ENCODE measurements at places on chromosomes 13 and 19. TPM values are rescaled to one million over a fixed set of nuclear protein-coding genes. Genes with fewer than 3 reads are reported as not detected.

- DNase-seq, result no peak
These were observed 48.2 kb downstream of the STK24 start for GRCh38 chr13:98528663-98529064.

- no peak for DNase-seq
These were observed 56.2 kb downstream of the RCBTB2 start for GRCh38 chr13:48476686-48477085.

- no peak for DNase-seq
These were observed 251.9 kb downstream of the COL4A1 start for GRCh38 chr13:110055089-110055488.

- DNase-seq, result no peak
These were observed 2.0 kb upstream of the ZBTB45 start for GRCh38 chr19:58521651-58522050.

- DNase-seq, result no peak
These were observed 15.4 kb downstream of the CEBPG start for GRCh38 chr19:33388725-33389420.

DNA sequence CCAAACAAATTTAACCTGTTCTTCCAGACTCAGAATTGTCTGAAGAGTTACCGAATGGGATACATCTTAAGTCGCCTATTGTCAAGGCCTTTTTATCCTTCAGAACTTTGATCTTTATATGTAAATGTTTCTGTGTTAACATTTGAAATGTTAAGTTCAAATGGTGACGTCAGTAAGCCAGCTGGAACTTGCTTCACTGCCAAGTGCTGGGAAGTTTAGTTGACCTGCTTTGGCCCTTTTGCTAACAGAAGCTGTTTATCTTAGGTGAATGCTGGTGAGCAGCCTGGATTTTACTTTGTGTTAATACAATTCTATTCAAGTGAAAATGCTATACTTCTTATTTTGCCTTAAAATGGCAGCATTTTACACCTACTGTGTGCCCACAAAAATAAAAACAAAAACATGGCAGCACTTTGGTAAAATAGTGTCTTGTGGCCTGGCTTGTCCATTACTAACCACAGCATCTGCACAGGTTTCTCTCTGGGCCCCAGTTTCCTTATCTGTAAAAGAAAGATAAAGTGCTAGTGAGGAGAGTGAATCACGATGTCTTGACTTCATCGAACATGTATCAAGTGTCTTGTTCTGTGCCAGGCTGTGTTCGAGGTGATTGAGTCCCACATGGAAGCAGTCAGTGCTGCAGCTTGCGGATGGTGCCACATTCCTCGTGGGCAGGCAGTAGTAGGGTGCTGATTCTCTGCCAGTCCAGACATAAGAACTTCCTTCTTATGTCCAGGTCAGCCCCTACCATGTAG lies 2.2 kb downstream of the NAXD start:
- peak; percentile 18 for DNase-seq

DNA sequence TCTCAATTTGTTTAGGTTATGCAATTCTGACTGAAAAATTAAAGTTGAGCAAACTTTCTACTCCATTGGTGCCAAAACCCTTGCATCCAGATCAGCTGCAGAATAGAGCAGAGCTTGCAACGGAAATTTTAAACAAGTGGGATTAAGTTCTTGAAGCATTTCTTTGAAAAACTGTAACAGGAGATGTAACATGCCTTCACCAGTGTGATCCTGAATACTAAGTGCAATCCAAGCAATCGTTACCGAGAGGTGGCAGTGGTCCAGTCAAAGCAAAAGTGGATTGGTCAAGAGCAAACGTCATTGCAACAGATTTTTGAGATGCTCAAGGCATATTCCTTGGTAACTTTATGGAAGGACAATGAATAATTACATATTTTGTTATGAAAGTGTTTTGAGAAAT lies 841.1 kb upstream of the SLITRK5 start:
- DNase-seq, result no peak

- DNase-seq, result no peak
These were observed 62.7 kb downstream of the F2RL3 start for GRCh38 chr19:16951529-16951928.

DNA sequence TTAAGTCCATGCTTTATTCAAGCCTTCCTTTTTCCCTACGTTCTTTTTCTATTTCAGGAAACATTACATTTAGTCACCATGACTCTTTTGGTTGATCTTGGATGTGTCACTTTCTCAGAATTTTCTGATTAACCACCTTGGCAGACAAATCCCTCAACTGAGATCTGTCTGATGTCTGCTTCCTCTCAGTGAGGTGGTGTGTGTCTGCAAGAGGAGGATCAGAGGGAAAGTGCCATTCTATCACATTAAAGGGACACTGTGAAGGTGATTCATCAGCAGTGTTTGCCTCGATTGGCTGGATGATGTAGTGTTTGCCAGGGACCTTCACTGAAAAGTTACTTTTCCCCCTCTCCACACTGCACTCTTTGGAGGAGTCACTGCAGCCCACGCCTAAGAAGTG lies 3.0 kb upstream of the CCNP start:
- DNase-seq, result no peak

ZNF723 gene
- not detected for total RNA-seq

Measured in gastrocnemius medialis (tissue), 4 donors.